ENCODE measurements at places on chromosomes 1 and 21.

DNA sequence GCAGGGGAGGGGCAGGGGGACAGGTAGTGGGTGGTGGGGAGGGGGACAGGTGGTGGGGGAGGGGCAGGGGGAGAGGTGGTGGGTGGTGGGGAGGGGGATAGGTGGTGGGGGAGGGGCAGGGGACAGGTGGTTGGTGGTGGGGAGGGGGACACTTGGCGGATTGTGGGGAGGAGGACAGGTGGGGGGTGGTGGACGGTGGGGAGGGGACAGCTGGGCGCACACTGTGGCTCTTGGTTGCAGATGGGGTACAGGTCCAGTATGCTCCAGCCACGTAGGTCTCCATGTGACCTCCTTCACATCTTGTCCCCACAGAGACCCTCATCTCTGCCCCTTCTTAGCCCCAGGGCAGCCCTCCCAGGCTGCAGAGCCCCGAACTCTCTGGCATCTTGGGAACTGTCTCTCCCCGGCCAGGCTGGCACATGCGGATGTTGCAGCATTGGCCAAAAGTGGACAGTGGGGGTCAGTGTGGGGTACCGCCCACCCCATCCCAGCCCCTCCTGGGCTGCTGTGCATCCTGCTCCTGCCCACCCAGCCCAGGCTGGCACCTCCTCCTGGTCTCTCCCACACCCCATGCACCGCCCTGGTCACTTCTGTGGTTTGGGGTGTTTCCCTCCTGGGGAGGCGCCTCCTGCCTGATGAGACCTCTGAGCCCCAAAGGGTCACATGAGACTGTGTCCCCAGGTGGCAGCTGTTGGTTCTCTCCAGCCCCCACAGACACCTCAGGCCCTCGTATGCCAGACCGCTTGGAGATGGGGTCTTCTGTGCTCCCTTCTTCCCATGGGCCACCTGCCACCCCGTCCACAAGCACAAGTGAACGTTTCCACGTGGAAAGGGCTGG lies 7.6 kb upstream of the SLC19A1 start:
- DNase-seq, result no peak

GRCh38 chr1:181127898-181128453 lies 39.5 kb downstream of the IER5 start:
- DNase-seq, result no peak

DNA sequence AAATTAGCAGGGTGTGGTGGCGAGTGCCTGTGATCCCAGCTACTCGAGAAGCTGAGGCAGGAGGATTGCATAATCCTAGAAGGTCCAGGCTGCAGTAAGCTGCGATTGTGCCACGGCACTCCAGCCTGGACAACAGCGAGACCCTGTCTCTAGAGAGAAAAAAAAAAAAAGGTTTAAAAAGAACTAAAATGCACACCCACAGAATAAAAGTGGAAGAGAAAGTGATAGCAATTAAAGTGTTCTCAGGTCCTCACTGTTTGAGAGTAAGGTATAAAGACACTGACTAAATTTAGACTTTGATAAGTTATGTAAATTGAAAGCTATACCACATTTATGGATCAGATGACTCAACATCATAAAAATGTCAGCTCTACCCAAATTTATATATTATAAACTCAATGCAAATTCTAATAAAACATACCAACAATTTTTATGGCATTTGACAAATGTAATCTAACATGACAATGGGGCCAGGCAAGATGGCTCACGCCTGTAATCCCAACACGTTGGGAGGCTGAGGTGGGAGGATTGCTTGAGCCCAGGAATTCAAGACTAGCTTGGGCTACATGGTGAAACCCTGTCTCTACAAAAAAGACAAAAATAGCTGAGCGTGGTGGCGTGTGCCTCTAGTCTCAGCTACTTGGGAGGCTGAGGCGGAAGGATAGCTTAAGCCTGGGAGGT lies 11.8 kb downstream of the ZBTB17 start:
- DNase-seq, result no peak

DNA sequence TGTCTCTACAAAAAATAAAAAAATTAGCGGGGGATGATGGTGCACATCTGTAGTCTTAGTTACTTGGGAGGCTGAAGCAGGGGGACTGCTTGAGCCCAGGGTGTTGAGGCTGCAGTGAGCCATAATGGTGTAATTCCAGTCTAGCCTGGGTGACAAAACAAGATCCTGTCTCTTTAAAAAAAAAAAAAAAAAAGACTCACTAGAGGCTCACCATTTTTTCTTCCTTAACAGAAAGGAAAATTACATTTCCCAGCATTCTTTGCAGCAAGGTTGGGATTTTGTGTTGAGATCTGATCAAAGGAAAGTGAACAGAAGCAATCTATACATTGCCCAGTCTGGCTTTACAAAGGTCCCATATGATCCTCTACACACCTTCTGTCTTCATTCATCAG lies 21.5 kb downstream of the GFI1 start:
- no peak for DNase-seq

DNA sequence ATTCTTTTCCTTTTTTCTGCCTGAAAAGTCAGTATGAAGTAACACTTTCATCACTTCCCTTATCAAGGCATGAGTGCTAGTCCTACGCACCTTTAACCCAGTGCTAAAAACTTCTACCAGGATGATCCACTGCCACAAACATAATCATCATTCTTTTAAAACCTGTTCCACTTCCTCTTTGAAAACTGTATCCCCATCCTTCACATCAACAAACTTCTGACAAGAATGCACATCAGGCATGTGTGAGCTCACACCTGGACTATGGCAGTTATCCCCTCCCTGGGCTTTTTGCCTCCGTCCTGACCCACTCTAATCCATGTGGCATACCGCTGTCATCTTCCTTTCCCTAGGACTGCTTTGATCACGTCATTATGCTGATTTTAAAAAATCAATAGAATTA lies 70.2 kb downstream of the ESRRG start:
- no peak for DNase-seq

GRCh38 chr1:174682419-174683008 lies 234.8 kb downstream of the GPR52 start:
- no peak for DNase-seq

DNA sequence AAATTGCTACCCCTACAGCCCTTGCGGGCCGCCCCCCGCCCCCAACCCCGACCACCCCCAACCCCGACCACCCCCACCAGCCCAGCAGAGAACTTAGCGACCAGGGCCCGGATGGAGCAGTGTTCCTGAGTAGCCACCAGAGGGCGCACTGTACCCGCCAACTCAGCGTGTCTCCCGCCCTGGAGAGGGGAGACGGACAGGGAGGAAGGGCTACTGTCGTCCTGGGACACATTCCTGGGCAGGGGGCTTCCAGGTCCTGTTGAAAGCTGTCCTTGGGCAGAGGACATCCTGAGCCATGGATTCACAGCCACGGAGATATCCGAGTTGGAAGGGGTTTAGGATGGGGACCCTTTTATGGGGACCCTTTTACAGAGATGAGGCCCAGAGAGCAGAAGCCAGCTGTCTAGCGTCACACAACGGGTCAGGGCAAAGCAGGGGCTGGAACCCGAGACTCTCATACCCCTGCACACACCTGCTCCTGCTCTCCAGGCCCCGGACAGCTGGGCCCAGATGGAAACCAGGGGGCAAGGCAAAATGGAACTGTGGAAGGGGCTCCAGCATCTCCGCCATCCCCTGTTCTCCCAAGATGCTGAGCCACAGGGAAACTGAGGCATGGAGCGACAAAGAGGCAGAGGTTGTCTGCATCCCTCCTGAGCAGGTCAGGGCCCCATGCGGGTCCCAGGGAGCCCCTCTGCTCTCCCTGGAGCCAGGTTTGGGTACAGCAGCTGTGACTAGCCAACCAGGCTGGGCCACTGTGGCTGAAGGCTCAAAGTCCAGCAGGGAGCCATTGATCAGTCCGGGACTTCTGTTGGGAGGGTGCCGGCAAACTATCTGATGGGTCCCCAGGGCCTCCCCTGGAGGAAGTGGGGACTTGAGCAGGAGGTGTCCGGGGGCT lies 25.0 kb upstream of the LAPTM5 start:
- peak; percentile 52 for DNase-seq

DNA sequence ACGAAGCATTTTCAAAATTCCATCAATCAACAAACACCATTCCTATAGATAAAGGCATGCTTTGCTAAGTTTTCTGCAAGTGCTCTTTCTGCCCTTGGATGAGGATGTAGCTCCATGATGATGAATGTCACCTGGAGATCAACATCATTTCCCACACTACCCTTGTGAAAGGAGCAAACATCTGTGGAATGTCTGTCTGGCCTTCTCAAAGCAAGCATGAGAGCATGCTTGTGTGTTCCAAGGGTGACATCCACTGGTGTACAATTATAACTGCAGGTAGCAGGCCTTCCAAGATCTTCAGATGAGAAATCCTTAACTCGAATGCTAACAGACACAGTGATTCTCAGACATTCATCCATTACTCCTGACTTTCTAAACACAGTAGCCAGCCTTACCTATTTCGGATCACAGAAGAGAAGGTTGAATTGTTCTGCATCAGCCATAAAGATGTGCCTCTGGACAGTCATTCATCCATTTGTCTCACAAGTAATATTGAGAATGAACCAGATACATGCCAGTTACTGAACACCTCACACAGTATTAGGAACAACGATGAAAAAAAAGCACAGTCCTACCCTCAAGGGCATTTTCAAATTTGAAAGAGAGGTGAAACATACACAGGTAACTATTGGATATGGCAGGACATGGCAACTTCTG lies 162.4 kb downstream of the TPR start:
- DNase-seq, result peak; percentile 54

DNA sequence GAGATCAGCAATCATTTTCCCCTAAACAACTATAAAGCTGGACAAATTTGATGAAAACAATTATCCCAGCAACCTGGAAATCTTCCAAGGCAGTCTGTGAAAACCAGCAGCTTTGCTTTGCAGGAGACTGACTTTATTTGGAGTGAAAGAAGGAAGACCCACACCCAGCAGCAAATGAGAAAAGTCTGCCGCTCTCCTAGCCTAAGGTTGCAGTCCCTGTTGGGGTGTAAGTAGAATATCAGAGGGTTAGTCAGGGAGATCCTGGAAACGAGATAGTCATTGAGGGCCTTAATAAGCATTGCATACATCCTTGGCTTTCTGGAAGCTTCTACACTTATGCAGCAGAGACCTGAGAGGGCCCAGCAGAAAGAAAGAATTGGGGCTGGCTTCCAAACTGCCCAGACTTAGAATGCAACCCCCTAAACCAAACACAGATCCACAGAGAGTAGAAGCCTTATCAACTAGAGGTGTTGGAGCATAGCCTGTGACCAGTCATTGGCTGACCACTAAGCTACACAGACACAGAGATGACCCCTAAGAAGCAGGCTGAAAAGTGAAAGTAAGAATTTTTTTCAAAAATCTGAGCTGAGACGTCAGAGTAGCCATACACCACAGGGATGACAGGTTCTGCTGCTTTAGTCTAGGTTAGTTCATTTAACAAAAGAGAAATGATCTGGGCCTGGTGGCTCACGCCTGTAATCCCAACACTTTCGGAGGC lies 98.3 kb downstream of the LYPLAL1 start:
- no peak for DNase-seq

GRCh38 chr1:66372522-66373101 lies 161.3 kb upstream of the SGIP1 start:
- DNase-seq, result no peak

GRCh38 chr1:9602794-9603167 lies 14.1 kb downstream of the TMEM201 start:
- no peak for DNase-seq

DNA sequence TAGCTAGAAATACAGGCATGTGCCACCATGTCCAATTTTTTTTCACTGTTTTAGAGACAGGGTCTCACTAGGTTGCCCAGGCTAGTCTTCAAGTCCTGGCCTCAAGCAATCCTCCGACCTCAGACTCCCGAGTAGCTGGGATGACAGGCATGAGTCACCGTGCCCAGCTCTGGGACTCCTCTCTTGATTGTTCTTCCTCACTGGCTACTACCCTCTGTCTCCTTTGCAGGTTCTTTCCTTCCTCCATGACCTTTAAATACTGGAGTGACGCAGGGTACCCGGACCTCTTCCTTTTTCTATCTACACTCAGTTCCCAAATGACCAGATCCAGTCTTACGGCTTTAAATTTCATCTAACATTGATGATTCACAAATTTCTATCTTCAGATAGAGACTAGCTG lies 34.9 kb downstream of the ASH1L start:
- no peak for DNase-seq

DNA sequence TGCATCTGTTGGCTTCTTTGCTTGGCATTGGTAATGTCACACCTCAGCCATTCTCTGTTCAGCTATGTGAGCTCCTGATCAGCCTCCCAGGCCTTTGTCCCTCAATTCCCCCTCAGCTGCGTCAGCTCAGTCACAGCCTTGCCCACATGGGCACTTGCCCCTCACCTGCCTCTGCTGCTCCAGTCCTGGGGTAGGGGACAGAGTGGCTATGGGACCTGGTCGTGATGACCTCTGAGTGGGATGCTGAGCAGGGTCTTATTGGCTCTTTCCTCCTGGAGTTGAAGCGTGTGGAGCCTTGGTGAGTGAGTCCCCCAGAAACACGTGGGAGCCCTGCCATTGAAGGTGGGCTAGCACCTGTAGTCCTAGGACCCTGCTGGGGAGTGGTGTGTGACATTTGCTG lies 61.4 kb upstream of the TLR5 start:
- DNase-seq, result no peak

- no peak for DNase-seq
Observed at GRCh38 chr21:19608101-19608621, 1204.6 kb upstream of the TMPRSS15 start.

DNA sequence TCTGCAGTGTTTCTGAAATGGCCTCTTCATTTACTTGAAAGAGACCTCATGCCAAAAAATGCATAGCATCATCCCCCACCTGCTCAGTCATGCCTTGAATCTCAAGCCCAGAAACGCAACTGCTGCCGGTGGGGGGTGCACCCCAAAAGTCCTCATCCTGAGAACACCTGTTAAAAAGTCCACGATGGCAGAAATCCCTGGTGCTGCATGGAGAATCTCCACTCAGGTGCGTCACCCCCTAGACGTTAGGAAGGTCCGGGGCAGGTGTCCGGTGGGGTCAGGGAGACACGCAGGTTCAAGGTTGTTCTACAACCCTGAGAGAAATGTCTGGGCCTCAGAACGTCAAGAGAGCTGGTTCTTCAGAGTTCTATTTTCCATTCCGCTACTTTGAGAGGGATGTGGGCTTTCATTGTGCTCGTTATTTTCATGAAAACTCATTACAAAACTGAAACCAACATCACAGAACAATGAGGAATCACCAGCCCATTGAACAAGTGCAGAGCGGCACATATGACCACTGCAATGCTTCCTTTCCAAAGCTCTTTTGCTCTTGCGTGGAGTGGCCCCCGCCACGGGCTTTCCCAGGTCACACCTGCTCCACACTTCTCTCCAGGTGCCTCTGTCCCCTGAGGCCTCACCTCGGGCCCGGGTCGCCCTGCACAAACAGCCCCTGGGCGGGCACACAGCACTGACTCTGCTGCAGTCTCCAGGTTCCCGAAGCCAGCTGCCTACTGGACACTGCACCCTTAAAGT lies 201.9 kb downstream of the TOMM20 start:
- no peak for DNase-seq
